ENCODE measurements at places on chromosomes 6 and 20. TPM values are rescaled to one million over a fixed set of nuclear protein-coding genes. Genes with fewer than 3 reads are reported as not detected.

The KHDC1L gene
- not detected for total RNA-seq

The CPNE5 gene
- 0.29 TPM for total RNA-seq

The FOXC1 gene
- 2.9 TPM for total RNA-seq

The BMP7 gene
- total RNA-seq, result 15.3 TPM

- DNase-seq, result no peak
These were observed 80.0 kb downstream of the SLC2A10 start for GRCh38 chr20:46789339-46790028.

Measured in astrocyte (in vitro differentiated cells and primary cell).